ENCODE measurements at places on chromosomes 16 and 17.
A peak's percentile ranks its signal among the peaks of the same experiment; 100 is the strongest.

DNA sequence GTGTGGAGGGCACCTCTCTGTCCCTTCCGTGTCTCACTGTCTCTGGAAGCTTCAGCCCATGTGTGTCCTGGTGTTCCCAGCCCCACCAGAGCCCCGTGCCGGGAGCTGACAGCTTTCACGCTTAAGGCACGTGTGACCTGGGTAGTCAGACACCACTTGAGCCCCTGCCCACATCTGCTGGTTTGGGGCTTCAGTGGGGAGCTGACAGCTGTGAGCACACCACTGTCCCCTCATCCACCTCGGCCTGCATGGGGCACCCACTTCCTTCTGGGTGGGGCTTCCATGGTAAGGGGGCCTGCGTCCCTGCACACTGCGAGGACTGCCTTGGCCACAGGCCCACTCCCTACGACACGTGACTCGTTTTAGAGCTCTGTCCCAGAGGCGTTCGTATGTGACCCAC is 2.6 kb upstream of the TEDC2 start:
- no peak for DNase-seq

- DNase-seq, result no peak
These were observed 13.0 kb upstream of the DHRS11 start for GRCh38 chr17:36578671-36579070.

DNA sequence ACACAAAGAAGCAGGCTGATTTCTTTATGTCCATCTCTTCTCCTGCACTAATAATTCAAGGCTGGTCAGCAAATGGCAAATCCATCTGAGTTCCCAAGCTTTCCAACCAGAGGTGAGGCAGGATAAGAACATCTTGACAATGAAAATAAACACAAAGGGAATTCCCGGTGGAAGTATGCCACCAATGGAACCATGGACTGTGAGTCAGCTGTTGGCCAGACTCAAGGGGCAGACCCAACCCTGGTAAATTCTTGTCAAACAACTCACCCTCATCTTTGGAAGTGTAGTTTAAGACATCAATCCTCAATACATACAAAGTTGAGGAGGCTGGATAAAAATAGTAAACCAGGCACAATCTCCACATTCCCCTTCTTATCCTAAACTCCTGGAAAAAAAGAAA is 74.3 kb upstream of the CES5A start:
- DNase-seq, result peak; percentile 6

- no peak for DNase-seq
These were observed 879.4 kb downstream of the CDH11 start for GRCh38 chr16:64242492-64242891.

DNA sequence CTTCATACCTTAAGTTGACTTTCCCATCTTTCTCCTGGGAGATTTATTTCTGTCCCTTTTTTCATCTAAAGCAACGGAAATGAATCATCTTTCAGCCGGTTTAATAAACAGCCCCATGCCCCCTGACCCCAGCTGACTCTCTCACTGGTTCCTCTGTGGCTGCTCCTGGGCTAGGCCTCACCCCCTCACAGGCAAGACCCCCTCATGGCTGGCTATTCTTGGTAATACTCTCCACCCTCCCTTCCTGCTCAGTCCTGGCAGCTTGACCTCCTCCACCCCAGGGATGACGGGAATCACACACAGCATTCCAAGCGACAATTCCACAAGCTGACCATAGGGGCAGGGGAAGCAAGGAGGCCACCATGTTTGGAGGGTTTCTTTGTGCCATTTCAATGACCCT is 1.5 kb upstream of the ADAP2 start:
- peak; percentile 6 for DNase-seq

GRCh38 chr17:48462946-48463345 is 32.9 kb upstream of the SKAP1 start:
- peak; percentile 21 for DNase-seq

DNA sequence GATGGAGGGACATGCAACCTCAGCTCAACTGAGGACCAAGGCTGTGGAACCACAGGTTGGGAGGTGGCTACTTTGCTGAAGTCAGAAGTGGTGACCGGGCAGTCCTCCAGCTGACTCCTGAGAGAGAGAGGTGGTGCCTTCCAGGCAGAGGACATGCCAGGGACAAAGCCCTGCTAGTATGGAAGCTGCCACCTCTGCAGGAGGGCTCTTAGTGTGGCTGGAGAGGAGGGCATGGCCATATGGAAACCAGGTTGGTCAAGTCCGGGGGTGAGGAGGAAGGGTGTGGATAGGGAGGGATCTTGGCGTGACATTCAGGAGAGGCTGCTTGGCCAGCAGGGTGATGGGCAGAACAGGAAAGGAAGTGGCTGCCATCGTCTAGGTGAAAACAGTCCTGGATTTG is 5.7 kb downstream of the C16orf86 start:
- DNase-seq, result no peak

DNA sequence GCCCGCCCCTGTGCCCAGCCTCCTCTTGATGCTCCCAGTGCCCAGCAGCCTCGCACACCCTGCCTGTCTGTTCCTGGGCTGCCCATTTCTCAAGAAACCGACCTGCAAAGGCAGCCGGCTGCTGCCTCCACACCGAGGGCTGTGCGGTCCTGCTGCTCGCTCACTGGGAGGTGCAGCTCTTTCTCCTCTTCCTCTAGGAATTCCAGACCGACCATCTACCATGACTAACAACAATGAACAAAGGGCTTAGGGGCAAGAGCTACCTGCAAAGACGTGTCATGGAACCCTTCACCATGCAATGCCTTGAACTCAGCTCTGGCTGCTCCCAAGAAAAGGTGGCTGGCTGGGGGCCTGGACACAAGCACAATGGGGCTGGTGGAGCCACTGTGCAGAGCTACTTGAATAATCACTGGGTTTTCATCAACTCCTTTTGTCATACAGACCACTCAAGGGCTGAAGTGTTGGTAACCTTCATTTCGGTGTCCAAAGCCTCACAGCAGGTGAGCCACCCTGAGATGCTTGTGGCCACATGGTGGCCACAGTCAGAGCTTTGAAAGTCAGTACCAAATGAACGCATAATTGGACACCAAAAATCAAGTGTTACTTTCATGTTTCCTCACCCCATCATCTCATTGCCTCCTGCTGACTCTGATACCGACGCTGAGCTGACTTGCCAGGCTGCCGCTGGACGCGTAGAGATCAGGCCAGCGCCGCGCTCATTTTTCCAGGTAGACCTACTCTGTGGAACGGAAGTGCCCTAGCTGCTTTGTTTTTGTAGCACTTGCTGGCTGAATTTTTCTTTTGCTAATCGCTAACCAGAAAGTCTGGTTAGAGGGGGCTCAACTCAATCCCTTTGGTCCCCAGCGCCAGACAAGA is 19.8 kb downstream of the CYB561 start:
- DNase-seq, result no peak

GRCh38 chr16:72493716-72494415 is 321.9 kb upstream of the PMFBP1 start:
- no peak for DNase-seq

DNA sequence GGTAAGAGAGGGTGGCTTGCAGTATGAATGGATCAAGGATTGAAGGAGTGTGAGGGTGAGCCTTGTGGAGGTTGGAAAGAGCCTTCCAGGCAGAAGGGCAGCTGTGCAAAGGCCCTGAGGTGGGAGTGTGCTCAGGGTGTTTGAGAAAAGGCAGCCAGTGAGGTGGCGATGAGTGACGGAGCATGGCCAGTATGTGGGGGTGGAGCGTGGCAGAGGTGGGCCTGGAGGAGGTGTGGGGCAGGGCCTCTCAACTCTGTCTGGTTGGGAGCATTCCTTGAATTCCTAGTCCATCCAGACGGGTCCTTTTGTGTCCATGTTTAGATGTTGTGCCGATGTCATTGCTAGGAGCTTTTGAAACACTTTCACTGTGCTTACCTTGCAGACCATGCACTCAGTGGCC is 51.3 kb downstream of the EPN2 start:
- no peak for DNase-seq

- peak; percentile 73 for DNase-seq
These were observed 2.7 kb upstream of the CCDC57 start for GRCh38 chr17:82215095-82215971.

DNA sequence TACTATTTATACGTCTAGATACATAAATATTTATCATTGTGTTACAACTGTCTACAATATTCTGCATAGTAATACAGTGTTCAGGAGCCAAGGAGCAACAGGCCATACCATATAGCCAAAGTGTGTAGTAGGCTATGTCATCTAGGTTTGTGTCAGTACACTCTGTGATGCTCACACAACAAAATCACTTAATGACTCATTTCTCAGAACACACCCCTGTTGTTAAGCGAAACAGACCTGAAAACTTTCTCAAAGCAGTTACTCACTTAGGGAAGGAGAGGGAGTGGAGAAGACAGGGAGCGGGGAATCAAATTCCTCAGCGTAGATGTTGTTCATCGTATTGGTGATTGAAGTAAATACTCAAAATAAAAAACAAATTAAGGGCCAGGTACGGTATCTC is 269.5 kb downstream of the STX8 start:
- no peak for DNase-seq

DNA sequence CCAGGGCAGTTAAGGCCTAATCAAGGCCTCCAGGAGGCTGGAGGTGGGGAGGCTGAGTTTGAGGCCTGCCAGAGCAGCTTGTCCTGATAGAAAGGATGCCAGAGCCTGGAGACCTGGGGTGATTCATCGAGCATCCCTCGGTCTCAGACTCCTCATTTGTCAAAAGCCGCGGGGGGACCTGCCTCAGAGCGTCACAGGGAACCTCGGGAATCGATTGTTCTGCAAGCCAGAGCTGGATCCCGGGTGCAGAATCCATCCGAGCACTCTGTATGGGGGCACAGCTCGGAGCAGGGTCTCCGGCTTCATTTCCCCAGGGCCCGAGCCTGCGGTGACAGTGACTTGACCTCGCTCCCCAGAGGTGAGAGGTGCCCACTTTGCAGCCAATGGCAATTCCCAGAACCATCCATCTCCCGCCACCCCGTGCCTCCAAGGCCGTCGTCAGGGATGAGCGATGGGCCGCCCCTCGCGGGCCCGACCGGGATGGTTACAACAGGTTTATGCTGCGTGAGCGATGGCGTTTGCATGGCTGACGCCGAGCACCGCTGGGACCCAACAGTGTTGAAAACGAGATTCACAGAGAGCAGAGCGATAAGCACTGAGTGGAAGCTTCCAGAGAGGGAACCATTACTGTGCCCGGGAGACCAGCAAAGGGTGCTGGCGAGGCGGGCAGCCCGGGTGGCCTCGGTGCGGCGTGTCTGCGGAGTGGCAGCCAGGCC is 117.1 kb upstream of the GSE1 start:
- DNase-seq, result no peak

DNA sequence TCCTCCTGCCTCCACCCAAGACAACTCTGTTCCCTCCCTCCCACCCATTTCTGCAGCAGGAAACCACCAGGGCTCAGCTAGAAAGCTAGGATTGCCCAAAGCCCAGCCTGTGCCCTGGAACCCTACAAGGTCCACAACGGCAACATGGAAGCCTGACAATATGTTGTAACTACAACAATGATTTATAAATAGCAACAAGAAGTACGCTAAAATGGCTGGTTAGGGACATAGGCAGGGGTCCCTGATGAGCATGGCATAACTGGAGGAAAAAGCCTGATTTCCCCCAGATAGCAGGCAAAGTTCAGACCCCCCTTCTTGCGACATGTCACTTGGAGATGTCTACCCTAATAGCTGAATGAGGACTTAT is 6.6 kb downstream of the ST3GAL2 start:
- DNase-seq, result no peak

DNA sequence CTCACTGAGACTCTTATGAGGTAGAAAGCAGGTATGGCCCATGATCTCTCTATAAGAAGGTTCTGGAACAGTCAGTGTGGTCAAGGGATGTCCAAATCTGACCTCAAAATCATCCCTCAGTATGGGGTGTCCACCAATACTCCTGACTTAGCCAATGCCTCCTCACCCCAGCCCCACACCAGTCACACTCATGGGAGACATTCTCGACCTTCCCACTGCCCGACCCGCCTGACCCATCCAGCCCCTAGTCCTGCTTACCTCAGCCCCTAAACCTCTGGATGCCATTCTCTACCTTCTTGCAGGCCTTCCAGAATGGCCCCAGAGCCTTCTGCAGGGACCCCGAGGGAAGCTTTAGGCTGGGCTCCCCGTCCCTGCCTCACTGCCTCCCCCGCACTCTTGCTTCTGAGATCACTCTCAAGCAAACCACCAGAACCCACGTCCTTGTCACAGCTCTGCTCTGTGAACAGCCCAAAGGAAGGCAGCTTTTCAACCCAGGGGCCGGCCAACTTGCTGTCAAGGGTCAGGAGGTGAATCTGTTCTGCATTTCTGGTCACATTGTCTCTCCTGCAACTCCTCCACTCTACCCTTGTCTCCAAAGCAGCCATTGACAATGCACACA is 44.9 kb upstream of the RBFOX3 start:
- DNase-seq, result no peak

DNA sequence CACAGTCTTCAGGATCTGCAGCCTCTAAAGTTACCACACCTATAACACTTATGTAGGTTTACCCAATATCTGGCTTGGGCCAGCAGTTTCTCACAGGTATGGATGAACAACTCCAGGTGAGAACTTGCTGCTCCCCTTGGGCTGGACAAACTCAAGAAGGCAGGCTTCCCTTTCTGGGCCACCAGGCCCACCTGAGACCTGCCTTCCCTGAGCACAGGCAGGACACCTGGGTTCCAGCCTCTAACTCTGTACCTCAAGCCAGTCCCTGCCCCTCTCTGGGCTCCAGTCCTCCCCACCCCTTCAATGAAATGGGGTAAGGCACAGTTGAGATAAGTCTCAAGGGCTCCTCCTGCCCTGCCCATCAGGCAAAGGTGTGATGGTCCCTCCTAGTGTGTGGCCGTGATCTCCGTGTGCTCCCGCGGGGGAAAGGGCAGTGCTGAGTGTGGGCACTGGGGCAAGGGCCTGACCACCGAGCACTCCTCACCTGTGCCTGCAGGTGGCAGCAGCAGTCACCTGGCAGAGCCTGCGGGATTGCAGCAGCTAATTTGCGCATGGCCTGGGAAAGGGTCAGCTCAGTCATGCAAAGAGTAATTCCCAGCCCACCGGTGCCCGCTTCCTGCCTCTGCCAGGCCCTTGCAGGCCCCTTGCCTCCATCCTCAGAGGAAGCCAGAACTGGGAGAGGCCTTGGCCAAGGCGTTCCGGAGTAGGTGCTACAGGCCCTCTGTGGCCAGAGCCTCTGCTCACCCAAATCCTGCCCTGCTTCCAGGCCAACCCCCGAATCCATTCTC is 28.2 kb upstream of the ADGRG1 start:
- peak; percentile 79 for DNase-seq

GRCh38 chr16:4882633-4883285 is 35.5 kb downstream of the UBN1 start:
- DNase-seq, result peak; percentile 83
